H9 (cell line): ENCODE measurements at places on chromosomes 3 and 15. TPM values are rescaled to one million over a fixed set of nuclear protein-coding genes. Genes with fewer than 3 reads are reported as not detected.

Gene HRG
- not detected in 2 replicates for total RNA-seq

Gene TGM5
- total RNA-seq = not detected in 2 replicates

DNA sequence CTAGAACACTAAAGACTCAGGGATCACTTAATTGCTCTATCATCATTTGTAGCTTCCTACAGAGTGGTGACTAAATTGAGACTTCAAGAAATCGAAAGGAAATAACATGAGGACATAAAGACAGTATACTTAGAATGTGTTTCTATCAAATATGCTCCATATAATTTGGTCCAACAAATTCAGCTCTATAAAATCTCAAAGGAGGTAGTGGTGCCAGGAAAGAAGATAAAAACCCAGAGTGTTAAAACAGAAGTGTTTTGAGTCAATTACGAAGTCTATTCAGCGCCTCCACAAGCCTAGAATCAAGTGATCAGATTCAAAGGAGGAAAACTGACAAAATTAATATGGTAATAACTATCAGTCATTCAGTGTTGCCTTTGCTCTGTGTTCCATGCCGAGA, 22.9 kb downstream of the MAGI1 start:
- DNase-seq = no peak

DNA sequence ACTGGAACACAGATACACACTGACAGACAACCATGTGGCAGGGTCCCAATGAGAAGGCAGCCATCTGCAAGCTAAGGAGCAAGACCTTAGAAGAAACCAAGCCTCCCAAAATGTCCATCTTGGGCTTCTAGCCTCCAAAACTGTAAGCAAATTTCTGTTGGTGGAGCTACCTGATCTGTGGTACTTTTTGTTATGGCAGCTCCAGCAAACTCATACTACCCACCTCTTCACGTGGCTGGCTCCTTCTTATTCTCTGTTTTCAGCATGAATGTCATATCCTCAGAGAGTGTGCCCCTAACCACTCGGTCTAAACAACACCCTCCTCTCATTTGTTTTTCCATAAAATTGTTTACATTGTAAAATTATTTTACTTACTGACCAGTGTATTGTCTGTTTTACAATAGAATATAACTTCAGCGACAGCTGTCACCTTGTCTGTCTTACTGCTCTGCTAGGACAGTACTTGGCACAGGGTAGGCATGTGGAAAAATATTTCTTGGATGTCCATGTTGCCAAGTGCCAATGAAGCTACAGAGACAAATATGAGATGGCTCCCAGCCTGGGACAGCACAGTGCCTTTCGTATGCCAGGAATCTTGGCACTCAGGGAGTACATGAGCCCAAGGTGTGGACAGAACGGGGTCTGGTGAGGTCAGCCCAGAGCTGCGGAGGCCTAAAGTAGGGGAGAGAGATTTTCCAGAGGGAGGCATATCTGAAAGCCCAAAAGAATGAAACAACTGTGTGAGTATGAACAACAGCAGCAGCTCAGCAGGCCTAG, 17.4 kb upstream of the SLC25A36 start:
- no peak for DNase-seq

- DNase-seq = no peak
Measured at GRCh38 chr15:74109713-74110112, 20.7 kb upstream of the ISLR2 start.

DNA sequence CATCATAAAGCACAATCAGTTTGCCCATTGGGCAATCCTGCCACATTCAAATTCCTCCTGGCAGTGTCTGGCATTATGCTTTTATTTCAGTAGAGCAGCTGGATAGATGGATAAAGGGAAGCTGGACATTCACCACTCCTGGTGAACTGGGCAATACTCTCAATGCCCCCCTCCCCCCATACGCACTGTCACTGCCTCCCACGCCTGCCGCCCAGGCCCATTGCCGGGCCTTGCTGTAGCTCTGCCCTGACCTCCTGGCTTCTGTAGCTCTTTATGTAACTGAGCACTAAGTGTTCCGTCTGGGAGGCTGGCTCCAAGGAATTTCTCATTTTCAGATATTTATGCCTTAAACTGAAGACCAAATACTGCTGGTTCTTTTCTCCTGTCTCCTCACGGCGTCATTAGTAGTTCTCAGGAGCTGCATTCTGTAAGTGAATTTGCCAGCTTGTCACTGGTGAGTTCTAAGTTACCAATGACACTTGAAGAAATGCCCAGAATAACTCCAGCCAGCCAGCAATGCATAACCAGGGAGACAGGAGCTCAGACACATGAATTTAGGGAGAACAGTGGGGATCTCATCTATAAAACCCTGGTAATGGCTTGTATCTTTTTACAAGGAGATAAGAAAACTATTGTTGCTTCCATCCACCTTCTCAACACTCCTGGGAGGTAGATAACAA, 25.5 kb upstream of the RASGRF1 start:
- DNase-seq = peak; percentile 6

- no peak for DNase-seq
Measured at GRCh38 chr3:147705651-147706051, 296.5 kb downstream of the ZIC1 start.

GRCh38 chr3:192514081-192514753, 213.1 kb downstream of the FGF12 start:
- DNase-seq = peak; percentile 56

DNA sequence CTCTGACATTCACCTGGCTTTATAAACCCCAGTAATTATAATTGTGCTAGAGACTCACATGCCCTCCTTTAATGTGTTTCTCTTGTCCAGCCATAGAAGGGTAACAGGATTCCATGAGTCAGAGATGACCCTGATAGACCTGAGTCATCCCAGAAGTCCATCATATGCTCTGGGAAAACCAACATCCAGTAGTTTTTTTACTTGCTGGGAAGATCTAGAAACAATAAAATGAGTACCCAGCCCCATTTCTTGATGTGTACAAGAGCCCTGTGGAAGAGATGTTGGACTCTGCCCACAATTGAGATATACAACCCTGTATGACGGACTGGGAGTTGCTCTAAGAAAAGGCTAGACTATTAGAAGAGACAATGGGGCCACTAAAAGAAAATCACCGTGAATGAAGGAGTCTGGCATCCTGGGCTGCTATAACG, 22.4 kb upstream of the THUMPD3 start:
- DNase-seq = no peak

GRCh38 chr3:44240061-44240460, 1.6 kb upstream of the TOPAZ1 start:
- no peak for DNase-seq
